NCI-H2171 (cell line): ENCODE measurements at places on chromosomes 16 and 17.

DNA sequence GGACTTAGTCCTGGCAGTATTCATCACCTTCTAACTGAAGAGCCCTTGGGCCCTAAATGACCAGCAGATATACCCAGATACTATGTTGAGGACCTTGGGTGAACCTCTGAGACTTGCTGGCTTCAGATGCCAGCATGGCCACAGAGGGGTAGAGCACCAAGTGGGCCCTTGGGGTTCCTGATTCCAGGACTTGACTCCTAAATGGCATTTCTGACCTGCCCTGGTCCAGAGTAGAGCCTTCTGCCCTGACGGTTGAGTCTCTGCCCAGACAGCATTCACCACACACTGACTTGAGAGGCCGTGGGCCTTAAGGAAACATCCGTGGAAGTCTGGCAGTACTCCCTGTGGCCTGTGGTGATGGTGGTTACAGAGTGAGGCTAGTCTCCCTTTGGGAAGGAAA is 2.8 kb upstream of the APPBP2 start:
- no peak for DNase-seq

GRCh38 chr16:31333686-31334649 is 21.0 kb upstream of the ITGAX start:
- DNase-seq, result no peak

DNA sequence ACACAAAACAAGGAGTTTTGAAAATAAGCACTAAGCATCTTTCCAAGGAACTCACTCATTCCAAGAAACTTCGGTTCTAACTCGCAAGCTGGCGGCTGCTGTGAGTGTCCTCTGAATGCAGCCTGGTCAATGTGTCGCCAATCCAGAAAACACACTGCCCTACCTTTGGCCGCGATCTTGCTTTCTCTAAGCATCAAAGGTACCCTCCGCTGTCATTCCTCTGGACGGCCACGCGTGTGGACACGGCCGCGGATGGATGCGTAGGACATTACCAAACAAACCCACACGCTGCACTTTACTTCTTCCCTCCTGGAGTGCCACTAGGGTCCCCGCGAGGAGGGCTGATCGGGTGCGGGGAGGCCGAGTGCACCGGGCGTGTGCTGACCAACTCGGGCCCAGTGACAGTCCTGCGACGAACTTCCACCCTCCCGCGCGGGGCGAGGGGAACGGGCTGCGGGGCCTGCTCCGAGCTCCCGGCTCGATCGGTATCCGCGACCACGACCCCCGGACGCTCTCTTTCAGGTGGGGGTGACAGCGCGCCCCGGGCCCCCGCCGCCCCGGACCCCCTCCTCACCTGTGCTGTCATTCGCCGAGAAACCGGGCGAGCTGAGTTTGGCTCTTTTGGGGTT is 1.1 kb downstream of the CREBBP start:
- DNase-seq, result no peak

DNA sequence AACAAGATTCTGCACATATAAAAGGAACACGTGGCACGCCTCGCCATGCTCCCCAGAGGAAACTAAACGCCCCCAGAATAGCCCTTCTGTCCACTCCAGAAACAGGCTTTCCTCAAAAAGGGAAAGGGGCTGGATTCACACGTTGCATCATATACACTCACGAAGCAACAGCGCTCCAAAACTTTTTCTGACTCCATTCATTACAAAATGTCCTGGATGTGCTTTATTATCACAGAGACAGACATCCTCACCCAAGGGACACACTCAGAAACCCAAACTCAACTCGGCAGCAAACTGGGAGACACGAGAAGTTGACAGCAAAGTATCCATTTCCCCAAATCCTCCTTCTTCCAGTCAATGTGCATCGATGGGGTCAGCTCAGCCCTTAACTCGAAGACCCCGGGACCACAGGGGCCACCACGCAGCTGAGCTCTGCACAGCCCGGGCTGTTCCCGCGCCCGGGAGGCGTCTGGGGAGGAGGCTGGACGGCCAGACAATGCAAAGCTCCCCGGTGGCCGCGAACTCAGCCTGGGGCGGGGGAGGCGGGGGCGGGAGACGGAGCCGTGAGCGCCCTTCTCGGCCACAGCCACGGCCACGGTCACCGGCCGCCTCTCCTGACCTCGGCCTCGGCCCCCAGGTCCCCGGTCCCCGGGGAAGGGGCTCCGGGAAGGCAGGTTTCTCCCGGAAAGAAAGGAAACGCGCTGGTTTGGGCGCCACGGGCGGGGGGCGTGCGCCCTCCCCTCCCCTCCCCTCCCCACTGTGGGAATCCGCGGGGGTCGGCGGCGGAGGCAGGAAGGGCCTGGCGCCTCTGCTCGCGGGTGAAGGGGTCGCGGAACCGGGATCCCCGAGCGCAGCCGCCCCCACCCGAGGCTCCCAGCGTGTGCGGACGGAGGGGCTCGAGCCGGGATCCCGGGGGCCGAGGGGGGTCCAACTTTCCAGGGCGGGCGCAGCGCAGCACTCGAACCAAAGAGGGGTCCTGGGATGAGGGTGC is 1.2 kb downstream of the NXN start:
- DNase-seq, result no peak

- DNase-seq, result peak; percentile 20
These were observed 15.5 kb downstream of the VPS35 start for GRCh38 chr16:46673320-46674013.

- DNase-seq, result no peak
These were observed 20.5 kb downstream of the GRB7 start for GRCh38 chr17:39757931-39758873.

- no peak for DNase-seq
These were observed 86.7 kb downstream of the SHISA9 start for GRCh38 chr16:12988071-12988470.

- DNase-seq, result no peak
These were observed 26.9 kb downstream of the RGS9 start for GRCh38 chr17:65163990-65164495.

DNA sequence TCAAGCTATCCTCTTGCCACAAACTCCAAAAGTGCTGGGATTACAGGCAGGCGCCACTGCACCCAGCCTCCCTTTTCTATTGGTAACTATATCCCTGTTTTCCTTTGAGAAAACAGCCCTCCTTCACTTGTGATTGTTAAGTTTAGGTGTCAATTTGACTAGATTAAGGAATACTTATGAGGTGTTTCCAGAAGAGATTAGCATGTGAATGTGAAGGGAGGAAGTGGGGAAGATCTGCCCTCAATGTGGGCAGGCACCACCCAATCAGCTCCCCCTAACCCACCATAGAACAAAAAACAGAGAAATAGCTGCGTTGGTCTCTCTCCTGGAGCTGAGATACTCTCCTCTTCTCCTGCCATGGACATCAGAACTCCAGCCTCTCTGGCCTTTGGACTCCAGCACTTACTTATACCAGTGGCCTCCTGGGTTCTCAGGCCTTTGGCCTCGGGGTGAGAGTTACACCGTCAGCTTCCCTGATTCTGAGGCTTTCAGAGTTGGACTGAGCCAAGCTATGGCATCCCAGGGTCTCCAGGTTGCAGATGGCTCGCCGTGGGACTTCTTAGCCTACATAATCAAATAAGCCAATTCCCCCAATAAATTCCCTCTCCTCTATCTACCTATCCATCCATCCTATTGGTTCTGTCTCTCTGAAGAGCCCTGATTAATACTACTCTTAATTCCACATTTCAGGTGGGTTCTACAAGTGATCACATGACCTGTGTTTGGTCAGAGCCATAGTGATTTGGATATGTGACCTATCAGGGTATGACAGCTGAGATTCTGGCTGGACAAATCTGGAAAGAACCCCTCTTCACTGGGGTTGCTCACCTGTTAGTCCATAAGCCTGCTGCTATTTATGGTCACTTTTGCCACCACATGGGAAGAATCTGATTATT is 12.0 kb upstream of the STAT3 start:
- DNase-seq, result no peak

- no peak for DNase-seq
These were observed 14.3 kb downstream of the PRCD start for GRCh38 chr17:76554131-76554530.

GRCh38 chr16:51759329-51759728 is 608.3 kb upstream of the SALL1 start:
- DNase-seq, result no peak

GRCh38 chr17:33205552-33205951 is 87.5 kb downstream of the ASIC2 start:
- DNase-seq, result no peak

- DNase-seq, result no peak
These were observed 13.5 kb downstream of the NHERF1 start for GRCh38 chr17:74761931-74762330.

DNA sequence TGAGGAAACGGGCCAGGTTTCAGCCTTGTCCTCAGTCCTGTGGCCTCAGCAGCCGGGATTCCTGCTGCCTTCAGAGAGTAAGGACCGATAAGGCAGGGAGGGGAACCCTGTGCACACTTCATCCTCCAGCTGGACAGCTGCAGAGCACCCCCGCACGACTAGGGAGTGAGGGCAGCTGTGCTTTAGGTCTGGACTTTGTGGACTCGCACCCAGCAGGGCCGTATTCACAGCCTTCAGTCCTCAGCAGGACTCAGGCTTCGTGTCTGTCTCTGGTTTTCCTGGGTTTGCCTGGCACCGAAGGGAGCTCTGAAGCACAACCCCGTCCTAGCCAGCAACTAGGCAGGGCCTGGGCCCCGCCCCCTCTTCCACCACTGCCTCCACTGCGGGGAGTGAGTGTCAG is 45.8 kb upstream of the CACNG5 start:
- DNase-seq, result no peak

GRCh38 chr16:69465083-69465721 is 40.8 kb downstream of the CYB5B start:
- peak; percentile 13 for DNase-seq

- DNase-seq, result no peak
These were observed 3.0 kb downstream of the CDH1 start for GRCh38 chr16:68739964-68740627.

GRCh38 chr17:13378361-13378760 is 223.4 kb downstream of the HS3ST3A1 start:
- DNase-seq, result no peak

DNA sequence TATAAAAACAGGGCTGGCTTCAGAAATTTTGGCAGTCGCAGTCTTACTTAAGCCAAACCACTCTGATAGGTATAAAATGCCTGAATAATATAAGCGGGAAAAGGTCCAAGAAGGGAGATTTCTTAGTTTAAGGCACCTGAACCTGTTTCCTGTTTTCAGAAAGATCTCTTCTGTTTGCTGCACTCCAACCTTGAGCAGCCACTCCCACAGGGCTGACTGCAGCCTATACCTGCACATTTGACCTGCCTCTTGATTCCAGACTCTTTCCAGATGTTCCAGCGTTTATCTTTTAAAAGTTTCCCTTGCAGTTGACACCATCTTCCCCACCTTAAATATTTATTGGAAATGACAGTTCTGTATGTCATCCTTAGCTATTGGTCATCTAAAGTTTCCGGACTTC is 132.2 kb downstream of the SKAP1 start:
- DNase-seq, result no peak

DNA sequence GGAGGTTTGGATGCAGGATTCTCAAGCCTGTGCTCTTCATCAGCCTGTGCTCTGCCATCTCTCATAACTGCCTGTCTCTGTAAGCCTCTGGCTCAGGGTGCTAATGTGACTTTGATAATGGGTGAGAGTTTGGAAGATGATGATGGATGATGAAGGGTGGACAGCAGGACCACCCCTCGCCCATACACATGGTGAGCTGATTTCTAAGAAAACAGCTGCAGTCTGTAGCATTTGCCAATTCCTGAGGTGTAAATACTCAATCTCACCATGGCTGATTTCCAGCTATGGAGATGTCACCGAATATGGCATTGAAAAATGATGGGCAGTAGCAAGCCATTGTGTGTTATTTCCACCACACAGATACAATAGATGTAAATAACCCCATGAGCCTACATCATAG is 74.2 kb downstream of the ARSG start:
- DNase-seq, result no peak

- no peak for DNase-seq
These were observed 13.8 kb downstream of the CLUAP1 start for GRCh38 chr16:3514621-3515020.

- DNase-seq, result no peak
These were observed 270.6 kb downstream of the MAF start for GRCh38 chr16:79329967-79330366.

DNA sequence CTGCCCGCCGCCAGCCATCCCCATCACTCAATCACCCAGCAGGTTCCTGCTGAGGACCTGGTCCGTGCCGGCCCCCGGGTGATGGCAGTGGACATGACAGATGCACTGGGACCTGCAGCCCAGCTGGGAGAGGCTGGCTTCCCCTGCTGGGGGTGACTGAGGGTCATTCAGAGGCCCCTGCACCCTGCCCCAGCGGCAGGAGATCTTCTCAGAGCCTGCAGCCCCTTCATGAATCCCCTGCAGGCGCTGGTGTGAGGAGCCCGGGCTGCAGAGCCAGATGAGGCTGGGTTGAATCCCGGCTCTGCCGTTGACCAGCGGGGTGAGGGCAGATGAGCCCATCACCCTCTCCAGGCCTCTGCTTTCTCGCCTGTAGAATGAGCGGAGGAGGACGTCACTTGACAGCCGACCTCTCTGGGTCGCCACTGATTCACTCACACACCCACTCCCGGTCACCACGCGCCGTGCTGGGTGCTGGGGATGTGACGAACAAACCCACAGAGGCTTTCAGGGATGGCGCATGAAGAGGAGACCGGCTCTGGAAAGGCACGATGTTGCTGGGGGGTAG is 95.2 kb upstream of the CIBAR2 start:
- DNase-seq, result no peak

- DNase-seq, result no peak
These were observed 40.1 kb upstream of the RBBP6 start for GRCh38 chr16:24499193-24499814.

GRCh38 chr16:11869353-11870228 is 18.2 kb upstream of the RSL1D1 start:
- no peak for DNase-seq

DNA sequence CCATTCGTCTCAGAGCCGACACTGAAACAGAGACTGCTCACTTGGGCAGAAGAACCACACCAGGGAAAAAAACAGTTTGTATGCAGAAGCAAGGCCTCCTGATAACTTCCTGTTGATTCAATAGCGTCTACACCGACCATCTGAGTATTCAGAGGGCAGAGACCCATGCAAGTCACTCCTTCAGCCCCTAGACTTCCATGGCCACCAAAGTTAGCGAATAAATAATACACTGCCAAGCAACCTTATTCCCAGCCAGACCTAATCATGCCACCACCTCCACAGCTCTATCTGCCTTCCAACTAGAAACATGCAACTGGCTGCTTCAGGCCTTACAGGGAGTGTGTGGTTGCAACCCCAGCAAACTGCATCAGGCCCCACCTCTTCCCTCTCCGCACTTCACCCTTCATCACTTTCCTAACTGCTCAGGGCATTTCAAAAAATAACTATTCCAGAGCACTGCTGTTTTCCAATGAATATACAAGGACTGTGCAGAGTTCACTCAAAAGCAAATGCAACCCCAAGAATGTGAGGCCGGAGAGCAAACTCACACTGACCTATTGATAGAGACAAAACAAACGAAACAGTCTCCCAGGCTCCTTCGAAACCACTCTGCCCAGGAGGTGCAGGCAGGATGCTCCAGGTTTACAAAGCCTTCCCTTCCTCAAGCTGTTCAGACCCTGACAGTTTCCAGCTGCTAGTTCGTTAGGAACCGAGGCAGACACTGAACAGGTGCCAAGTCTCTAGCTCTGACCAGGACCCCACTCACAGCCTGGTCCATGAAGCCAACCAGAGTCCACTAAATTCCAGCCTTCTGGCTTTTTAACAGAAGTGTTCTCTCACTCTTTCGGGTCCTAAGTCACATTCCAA is 3.6 kb downstream of the USP7 start:
- DNase-seq, result no peak

- no peak for DNase-seq
These were observed 40.4 kb upstream of the ABCA5 start for GRCh38 chr17:69367298-69367697.
